ENCODE measurements at places on chromosomes 1 and 21.

DNA sequence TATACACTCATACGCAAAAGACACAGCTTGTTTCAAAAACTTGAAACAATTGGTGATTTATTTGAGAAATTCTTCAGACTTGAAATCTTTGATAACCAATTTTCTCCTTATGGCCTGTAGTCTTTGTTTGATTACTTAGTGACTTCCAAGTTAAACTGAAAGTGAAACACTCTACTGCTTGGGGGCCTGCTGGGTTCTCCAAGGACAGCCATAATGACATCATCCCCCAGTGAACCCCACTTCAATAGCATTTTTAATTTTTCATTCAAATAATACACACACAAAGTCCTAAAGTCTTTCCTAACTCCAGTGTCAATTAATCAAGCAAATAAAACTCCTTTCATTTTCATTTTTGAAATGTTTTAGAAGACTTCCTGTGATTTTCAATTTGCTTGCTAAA, 59.2 kb downstream of the KRTAP19-8 start:
- DNase-seq: no peak

DNA sequence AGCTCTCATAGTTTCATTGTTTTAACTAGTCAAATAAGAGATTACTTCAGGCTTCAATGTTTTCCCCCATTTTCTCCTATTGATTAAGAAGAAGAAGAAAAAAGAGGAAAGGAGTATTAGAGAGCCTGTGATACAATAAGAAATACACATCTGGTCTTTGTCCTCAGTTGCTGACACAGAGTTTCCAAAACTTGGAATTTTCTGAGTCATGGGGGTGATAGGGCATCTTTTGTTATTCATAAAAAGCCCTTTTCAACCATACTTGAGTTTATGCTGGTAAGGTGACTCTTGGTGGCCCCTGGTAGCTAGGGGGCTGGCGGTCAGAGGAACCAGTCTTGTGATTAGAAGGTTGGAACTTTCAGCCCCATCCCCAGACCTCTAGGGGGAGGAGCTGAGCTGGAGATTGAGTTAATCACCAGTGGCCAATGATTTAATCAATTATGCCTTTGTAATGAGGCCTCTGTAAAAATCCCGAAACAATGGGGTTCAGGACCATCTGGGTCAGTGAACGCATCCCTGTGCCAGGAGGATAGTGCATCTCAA, 28.9 kb upstream of the KLF18 start:
- DNase-seq: no peak

DNA sequence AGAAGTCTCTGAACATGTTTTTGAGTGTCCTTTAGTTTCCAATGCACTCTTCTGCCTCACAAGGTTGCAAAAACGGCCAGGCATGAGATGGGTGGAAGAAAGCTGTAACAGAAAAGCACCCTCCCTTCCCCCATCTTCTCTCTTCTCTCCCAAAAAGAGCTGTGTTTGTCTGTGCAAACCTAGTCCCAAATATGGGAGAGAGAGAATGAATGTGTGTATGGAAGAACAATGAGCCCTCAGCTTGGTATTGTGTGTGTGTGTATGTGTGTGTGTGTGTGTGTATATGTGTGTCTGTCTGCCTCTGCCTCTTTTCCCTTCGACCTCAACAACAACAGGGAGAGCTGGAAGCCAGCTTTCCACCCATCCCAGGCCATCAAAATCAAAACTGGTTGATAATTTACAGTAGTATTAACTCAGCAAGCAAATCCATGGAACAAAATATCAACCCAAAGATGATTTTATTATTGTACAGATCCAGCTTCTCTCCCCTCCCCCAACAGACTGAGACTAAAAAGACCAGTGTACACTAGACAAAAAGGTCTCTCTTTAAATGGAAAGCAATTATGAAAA, 1.8 kb downstream of the RERE start:
- no peak for DNase-seq

- no peak for DNase-seq
Observed at GRCh38 chr1:116321766-116322175, 51.3 kb upstream of the ATP1A1 start.

DNA sequence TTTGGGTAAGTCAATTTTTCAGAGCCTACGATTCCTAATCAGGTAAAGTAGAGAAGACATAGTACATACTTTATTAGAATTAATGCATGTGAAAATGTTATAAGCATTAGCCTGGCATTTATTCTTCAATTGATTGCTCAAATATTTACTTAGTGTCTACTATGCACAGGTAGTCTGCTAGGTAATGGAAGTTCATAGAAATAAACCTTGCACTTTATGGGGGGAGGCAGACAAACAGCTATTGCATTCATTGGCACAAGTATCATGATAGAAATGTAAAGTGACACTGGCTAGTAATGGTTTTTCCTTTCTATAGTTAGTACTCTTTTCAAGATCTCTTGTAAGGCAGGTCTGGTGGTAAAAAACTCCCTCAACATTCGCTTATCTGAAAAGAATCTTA, 44.9 kb downstream of the ZNHIT6 start:
- DNase-seq: no peak

DNA sequence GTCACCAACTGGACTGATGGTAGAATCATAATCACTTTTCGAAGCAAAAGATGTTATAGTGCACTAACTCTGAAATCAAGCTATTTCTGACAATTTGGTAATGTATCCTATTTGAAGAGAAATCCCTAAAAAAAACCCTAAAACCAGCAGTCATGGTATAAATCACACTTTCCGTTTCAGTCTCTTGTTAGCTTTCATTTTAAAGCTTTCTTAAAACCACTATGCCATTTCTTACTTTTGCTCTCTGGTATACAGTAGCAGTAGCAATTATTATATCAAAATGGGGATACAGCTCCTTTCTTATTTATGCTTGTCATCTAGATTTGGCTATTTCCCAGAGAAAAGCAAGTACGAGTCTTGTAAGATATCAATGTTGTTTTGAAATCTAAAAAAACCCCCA, 323.3 kb downstream of the KCTD3 start:
- no peak for DNase-seq

DNA sequence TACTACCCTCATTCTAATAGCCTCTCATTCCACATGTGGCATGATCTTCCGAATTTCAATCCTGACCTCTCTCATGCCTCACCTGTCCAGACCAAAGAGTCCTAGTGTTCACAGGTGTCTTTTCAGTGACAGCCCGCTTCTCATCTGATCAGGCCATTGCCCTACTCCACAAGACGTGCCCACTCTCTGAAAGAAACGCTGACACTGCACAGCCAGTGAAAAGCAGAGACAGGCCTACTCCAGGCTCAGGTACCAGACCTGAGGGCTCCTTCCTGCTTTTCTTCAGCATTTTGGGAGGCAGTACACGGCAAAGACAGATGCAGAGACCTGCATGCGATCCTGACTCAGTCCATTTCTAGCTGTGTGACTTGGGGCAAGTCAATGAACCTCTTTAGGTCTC, 43.0 kb downstream of the SUSD4 start:
- no peak for DNase-seq
